ENCODE measurements at places on chromosomes 7 and 10.

DNA sequence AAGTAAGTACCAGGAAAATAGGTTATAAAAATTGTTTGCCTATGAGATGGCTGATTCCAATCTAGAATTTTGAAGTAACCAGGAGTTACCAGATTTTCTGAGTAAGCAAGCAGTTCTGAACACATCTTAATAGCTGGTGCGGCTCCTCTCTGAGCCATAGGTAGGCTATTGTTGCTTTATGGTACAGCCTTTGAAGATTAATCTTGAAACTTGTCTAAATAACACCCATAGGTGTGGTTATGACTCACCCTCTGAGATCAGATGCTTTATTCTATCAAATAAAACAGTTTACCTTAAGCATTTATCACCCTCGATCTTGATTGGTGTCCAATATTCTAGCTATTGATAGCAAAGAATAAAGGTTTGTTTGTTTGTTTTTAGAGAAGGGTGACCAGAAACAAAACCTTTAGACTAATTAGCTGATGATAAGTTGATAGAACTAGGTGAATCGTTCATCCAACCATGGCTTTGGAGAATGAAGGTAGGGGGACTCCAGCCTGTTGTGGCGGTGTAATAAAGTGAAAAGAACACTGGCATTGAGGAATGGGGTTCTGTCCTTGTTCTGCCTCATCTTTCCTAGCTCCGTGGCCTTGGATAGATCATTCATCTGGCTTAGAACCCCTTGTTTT lies 72.2 kb downstream of the VTI1A start:
- no peak for DNase-seq

DNA sequence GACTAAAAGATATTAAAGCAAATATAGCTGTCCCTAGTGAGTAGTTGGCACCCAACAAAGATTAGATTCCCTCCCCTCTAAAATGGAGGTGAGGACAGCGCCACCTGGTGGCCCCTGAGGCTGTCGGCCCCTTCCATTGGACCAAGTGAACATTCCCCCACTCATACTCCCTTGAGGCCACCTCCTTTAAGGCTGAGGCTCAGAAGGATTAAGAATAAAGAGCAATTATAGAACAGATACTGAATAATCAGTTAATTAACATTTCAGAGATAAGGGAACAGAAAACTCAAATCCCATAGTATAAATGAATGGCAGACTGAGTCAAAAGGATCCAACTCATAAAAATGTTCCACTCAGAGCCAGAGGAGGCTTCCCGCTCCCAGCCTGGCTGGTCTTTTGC lies 130.4 kb upstream of the GHITM start:
- peak; percentile 15 for DNase-seq

GRCh38 chr10:60967260-60967659 lies 23.3 kb upstream of the RHOBTB1 start:
- no peak for DNase-seq

GRCh38 chr7:149448961-149449360 lies 11.9 kb downstream of the ZNF777 start:
- no peak for DNase-seq

GRCh38 chr10:2836921-2837662 lies 230.3 kb upstream of the PFKP start:
- no peak for DNase-seq

- DNase-seq: no peak
Measured at GRCh38 chr7:147937428-147937827, 653.1 kb upstream of the C7orf33 start.

- DNase-seq: no peak
Measured at GRCh38 chr7:124943472-124943871, 13.8 kb upstream of the POT1 start.

- no peak for DNase-seq
Measured at GRCh38 chr10:74925291-74925690, 98.9 kb downstream of the KAT6B start.

DNA sequence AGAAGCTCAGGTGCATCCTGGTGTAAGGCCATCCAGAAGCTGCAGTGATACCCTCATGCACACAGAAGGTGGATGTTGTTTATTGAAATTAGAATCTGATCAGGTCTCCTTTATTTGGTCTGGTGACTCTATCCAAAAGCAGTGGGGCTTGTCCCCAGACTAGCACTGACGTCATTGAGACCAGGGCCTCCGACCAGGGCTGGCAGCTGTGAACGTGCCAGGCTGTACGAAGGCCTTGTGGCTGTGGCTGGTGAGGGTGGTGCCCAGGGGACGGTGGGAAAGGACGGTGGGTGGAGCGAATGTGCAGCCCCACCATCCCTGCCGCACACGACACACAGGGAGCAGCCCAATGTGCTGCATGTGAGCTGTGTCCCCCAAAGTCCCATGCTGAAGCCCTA lies 160.0 kb downstream of the ADARB2 start:
- no peak for DNase-seq

Data from neural crest cell (in vitro differentiated cells).